ENCODE measurements at places on chromosomes 5 and 9.

DNA sequence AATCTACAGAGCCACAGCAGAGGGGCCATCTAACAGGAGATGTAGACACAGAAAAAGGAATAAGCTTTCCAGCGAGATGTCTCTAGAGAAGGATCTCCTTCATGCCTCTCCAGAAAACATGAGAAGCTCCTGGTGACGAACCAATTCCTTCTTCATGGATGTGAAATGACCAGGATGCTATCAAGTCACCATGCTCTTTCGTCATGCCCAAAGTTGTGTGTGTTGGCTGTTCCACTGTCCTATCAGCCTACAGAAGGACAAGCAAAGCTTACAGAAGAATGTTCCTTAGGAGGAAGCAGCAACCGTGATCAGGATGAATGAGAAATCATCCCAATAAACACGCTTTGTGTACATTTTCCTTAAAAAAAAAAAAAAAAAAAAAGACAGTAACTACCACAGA is 54.4 kb downstream of the ALDH7A1 start:
- no peak for DNase-seq

GRCh38 chr5:1349246-1349645 is 4.3 kb upstream of the CLPTM1L start:
- DNase-seq, result no peak

GRCh38 chr9:6052293-6052919 is 37.0 kb upstream of the RANBP6 start:
- DNase-seq, result no peak

- no peak for DNase-seq
Observed at GRCh38 chr9:11871852-11872251, 821.3 kb upstream of the TYRP1 start.

DNA sequence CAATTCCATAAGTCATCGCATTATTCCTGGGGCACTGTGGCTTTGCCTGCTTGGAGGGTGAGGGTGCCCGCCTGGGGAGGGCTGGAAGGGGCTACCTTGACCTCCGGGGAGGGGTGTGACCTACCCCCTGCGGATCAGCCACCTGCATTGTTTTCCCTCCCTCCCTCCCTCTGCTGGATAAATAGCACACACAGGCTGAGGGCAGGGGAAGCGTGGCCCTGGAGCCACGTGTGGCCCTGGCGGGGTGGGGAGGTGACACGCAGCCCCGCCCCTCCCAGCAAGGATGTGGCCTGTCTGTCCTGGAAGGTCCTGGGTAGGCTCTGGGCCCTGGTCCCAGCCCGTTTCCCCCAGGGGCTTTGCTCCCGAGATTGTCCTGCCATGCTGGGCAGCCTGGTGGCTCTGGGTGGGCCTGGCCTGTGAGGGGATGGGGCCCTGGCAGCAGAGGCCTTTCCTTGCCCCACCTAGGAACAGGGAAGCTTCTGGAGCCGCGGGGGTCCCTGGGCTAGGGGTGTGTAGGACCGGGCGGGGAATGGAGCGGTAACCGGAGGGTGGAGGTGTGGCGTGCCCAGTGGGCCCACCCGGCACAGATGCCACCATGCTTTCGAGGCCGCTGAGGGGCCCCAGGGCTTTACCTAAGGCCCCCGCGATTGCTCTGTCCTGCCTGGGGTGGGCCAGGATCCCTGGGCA is 33.4 kb downstream of the RXRA start:
- no peak for DNase-seq

DNA sequence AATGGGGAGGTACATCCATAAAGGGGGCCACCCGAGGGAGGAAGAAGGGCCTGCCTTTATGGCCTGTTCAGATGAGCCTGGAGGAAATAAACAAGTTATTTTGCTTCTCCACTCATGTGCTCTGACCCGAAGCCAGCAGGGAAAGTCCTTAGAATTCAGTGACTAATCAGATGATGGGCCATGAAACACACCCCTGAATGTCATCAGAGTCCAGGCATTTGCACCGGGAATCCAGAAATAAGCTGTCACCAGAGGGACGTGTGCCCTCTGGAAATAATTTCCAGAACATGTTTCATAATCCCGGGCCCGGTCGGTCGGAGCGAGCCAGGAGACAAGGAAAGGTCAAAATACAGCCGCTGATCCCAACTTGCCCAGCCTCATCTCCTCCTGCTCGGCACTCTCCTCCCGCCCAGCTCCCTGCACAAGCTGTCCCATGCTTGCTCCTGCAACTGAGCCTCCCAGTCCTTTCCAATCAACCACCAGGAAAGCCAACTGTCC is 73.6 kb upstream of the ZNF622 start:
- no peak for DNase-seq

GRCh38 chr5:41656597-41656996 is 146.2 kb upstream of the PLCXD3 start:
- no peak for DNase-seq

DNA sequence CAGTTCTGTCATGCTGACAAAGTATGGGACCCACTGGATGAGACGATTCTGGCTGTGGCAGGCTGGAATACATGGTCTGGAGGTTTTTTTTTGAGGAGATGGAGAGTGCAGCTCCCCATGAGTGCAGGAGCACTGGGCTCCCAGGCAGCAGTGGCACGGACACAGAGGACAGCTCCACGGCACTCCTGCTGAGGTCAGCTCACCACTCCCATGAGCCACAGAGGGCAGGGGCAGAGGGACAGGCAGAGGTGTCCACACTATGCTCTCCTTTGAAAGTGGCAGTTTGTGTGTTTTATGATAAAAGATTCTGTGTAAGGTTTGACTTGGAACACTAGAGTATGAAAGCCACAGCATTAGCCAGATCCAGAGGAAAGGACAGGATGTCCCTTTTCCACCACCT is 114.4 kb downstream of the UBE2R2 start:
- no peak for DNase-seq

DNA sequence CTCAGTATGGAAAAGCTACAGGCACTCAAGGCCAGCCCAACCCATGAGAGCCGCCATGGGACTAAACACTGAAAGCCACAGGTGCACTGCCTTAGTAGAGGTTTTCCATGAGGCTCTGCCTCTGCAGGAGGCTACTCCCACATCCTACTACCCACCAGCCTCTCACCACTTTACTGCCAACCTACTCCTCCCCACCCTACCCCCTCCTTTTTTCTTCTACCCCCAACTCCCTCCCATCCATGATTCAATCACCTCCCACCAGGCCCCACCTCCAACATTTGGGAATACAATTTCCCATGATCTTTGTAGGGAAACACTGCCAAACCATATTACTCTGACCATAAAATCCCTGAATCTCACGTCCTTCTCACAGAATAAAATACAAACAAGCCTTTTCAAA is 101.6 kb upstream of the CTSV start:
- no peak for DNase-seq

Measured in activated T-helper 2 cell treated with anti-CD3 and anti-CD28 coated beads, Interferon-gamma antibody, Interleukin-2, Interleukin-4, amounts not matched to agents 10 μg/mL and 5 μg/mL and 100 μg/mL, durations not matched to agents 14 hours and 24 hours and 36 hours (primary cell).